Camera-type eye (tissue), 1 donor: ENCODE measurements at places on chromosomes 3 and 15. TPM values are rescaled to one million over a fixed set of nuclear protein-coding genes. Genes with fewer than 3 reads are reported as not detected.

The PDCD7 gene
- total RNA-seq = 27.2 TPM

The SAXO2 gene
- total RNA-seq = 12.1 TPM

The ALDH1A2 gene
- total RNA-seq = 53.7 TPM

The TTC14 gene
- 114 TPM for total RNA-seq

The CTXN2 gene
- total RNA-seq = not detected

The COL6A5 gene
- 0.16 TPM for total RNA-seq

The PRR20G gene
- total RNA-seq = not detected

The HRH1 gene
- 7.6 TPM for total RNA-seq

The CCRL2 gene
- 1.7 TPM for total RNA-seq

The RNU5B-1 gene
- total RNA-seq = not detected

The SPINK8 gene
- total RNA-seq = not detected

The EPHB1 gene
- 8.7 TPM for total RNA-seq

The SLC22A14 gene
- 0.16 TPM for total RNA-seq

The MGLL gene
- 46.3 TPM for total RNA-seq

The AHSG gene
- not detected for total RNA-seq

The HIGD2B gene
- total RNA-seq = not detected

The GPR62 gene
- 0.27 TPM for total RNA-seq

The SLCO2A1 gene
- 1.3 TPM for total RNA-seq

The CEP152 gene
- total RNA-seq = 7.9 TPM

The BTLA gene
- total RNA-seq = not detected

The NR1I2 gene
- total RNA-seq = 0.38 TPM

The DHFR2 gene
- 10.4 TPM for total RNA-seq

The SCN11A gene
- total RNA-seq = 1.4 TPM

The LMCD1 gene
- total RNA-seq = 65.8 TPM

The FETUB gene
- total RNA-seq = not detected

The MESD gene
- 31.2 TPM for total RNA-seq

The SCAANT1 gene
- not detected for total RNA-seq

The TM6SF1 gene
- 3.4 TPM for total RNA-seq

The SERPINI2 gene
- not detected for total RNA-seq

The SPSB4 gene
- 13.7 TPM for total RNA-seq

The CLDND1 gene
- 155 TPM for total RNA-seq

The SMC4 gene
- total RNA-seq = 116 TPM

The DLEC1 gene
- total RNA-seq = 0.33 TPM

The PAQR5 gene
- 3.1 TPM for total RNA-seq

The HCLS1 gene
- total RNA-seq = 7.0 TPM

The C2CD4A gene
- not detected for total RNA-seq

The THPO gene
- total RNA-seq = not detected

The STRIT1 gene
- not detected for total RNA-seq

The AQP9 gene
- total RNA-seq = 2.9 TPM

The BTBD1 gene
- 112 TPM for total RNA-seq

The ROPN1 gene
- total RNA-seq = not detected

The SLC27A2 gene
- total RNA-seq = 10.4 TPM

The BDH1 gene
- 23.8 TPM for total RNA-seq

The RTP3 gene
- total RNA-seq = not detected

The TMEM207 gene
- not detected for total RNA-seq

The TGM4 gene
- total RNA-seq = not detected

The SLC15A2 gene
- total RNA-seq = 28.6 TPM

The SLC24A5 gene
- total RNA-seq = 22.1 TPM

The GOLGA8S gene
- 0.82 TPM for total RNA-seq
